ENCODE measurements at places on chromosomes 12 and 14.

GRCh38 chr14:74562515-74563232, 49.4 kb downstream of the LTBP2 start:
- DNase-seq: no peak

- no peak for DNase-seq
These were observed 59.5 kb downstream of the ITPR2 start for GRCh38 chr12:26773313-26774104.

DNA sequence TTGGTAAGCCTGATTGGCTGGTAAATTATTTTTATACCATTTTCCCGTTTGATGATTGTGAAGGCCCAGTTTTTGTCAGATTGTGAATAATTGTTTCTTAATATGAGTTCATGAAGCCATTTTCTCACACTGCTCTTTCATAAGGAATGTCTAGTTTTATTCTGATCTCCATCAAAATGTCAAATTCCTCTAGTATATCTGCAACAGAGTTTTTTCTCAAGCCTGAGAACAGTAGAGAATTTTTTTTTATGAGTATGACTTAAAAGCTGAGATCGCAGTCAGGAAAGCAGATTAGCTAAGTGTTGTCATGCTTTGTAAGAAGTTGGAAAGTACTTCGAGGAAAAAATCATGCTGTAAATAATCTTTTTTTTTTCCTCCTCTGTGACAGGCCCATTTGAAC, 484.9 kb upstream of the ATP2B1 start:
- DNase-seq: no peak

- no peak for DNase-seq
These were observed 9.2 kb downstream of the MLH3 start for GRCh38 chr14:75042035-75042434.

- DNase-seq: no peak
These were observed 209.6 kb upstream of the RTL1 start for GRCh38 chr14:101113108-101113612.

GRCh38 chr12:4780641-4781611, 60.7 kb downstream of the GALNT8 start:
- DNase-seq: no peak

GRCh38 chr14:44135972-44136371, 371.1 kb downstream of the FSCB start:
- DNase-seq: no peak

GRCh38 chr14:103931422-103931821, 3.2 kb downstream of the TDRD9 start:
- no peak for DNase-seq

DNA sequence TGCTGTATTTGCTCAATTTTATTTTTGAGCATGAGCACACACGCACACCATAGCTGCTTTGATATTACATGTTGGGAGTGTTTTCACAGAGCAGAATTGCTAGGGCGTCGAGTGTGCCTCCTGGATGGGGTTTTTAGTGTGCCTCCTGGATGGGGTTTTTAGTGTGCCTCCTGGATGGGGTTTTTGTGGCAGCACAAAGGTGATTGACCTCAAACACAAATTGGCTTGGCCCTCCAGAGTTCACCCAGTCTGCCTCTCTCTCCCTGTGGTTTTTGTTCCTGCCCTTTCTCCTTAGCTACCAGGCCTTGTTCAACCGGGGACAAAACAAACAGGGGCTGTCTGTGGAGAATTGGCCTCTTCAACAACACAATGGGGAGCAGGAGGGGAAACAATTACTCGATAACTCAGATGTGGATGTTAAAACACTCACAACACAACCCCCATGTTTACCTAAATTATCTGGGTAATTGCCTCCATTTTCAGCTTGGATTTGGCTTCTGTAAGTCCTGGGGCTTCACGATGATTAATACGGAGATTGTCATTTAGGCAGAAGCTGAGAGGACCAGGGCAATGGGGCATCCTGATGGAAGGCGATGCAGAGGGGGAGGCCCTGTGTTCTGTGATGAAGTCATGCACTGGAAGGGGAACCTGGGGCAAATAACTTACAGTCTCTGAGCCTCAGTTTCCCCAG, 26.9 kb downstream of the TBX3 start:
- DNase-seq: no peak

DNA sequence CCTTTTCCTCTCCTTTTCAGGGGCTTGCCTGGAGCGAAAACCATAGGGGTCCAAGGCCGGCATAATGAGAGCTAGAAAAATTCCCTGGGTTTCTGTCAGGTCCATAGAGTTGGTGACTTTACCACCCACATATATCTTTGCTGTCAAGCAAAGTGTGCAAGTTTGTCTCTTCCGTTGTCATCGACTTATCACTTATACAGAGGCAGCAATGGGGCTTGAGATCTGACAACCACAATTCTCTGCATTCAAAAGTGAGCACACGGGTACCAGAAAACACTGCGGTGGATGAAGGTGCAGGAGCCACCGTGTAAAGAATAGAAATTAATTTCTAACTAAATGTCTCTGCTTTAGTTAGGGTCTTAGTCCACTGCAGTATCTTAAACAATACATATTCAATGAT, 162.3 kb downstream of the DAD1 start:
- DNase-seq: no peak

DNA sequence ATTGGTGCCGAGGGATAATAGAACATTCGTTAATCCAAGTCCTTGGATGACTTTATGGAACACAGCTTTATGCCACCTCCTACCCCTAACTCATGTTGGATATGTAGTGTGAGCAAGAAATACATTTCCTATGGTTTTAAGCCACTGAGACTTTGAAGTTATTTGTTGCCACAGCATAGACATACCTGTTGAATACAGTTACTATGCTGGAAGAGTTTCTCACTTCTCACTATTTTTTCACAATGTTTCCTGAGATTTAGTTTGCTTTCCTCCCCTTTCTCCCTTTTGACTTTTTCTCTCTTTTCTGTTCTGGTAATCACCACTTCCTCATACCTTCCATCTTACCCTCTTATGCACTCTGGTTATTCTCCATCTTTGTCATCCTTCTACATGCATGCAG, 7.5 kb upstream of the CLEC4E start:
- no peak for DNase-seq

GRCh38 chr12:97061171-97061570, 154.1 kb downstream of the NEDD1 start:
- no peak for DNase-seq

GRCh38 chr14:55124774-55125386, 4.2 kb upstream of the LGALS3 start:
- no peak for DNase-seq

- DNase-seq: no peak
These were observed 226.6 kb upstream of the EGLN3 start for GRCh38 chr14:34177466-34177865.

- DNase-seq: peak; percentile 64
These were observed 67.6 kb upstream of the CDKN3 start for GRCh38 chr14:54329082-54329695.

DNA sequence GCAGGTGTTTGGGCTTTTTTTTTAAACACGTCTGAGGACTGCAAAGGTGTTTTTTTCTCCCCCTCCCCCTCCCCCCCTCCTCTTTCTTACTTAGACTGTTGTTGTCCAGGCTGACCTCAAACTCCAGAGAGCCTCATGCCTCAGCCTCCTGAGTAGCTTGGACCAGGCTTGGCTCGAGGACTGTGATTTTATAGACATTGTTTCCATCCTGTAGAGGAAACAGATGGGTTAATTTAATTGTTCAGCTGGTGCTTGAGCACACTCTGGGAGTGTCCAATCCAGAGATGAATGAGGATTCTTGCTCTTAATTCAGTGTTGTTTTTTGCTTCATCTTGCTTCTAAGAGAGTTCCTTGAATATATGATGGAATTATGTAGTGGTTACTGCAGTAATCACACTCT, 42.1 kb downstream of the RASSF3 start:
- no peak for DNase-seq

DNA sequence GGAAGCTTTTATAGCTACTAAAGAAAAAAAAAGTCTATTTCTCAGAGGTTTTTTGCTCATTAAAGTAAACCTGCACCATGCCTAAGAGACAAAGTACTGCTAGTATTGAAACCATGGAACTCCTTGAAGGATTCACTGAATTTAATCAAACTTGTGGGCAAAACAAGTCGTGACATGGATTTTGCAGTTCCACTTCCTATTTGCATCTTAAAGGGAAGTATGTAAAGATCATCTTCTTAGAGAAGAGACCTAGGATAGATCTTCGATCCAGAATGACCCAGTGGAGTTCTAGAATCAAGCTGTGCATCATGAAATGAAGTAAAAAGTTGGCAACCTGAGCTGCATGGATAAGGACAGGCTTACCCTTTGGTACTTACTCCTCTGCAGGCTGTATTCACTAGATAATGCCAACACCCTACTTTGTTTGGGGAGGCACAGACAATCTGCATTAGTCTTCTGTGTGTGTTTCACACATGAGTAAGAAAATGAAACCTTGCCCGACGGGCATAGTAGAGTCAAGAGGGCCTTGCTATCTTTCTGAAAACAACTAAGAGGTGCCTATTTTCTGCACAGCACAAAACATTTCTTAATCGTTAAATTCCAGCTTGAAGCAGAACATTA, 1.9 kb downstream of the GNG2 start:
- no peak for DNase-seq

- DNase-seq: no peak
These were observed 107.1 kb downstream of the TTC8 start for GRCh38 chr14:88931321-88932110.

DNA sequence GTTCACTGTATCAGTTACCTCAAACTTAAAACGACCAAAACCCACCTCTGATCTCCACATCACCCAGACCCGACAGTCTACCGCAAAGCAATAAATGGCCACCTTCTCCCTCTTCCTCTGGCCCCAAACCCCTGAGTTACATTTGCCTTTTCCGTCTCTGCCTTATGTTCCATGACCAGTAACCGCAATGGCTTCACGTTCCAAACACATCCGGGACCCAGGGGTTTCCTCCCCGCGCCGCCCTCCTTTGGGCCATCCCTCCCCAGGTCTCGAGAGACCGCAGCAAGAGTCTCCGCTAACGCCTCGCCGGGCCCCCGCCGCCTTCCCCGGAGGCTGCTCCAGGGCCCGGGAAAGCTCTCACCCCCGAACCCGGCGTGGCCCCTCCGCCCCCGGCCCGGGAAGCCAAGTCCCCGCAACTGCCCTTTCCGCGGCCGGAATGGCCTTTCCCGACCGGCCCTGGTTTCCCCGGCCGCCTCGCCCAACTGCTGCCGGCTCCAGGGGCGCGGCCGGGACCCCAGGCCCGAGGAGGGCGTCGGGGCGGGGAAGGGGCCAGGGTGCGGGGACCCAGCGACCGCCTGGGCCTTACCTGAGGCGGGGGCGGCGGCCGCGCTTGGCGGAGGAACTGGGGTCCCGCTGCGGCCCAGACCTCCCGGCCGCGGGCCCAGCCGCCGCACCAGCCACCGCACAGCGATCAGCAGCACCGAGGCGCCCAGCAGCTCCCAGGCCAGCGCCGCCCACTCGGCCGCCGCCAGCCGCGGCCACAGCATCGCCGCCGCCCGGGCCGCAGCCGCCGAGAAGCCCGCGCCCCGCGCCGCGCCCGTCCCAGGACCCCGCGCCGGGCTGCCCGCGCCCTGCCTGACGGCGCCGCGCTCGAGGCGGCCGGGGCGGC, at the start of gene ANKLE2:
TSS of gene ANKLE2 (minus strand) at position 801 of the 889 bp plus-strand sequence. CDS start at position 767, 34 bp downstream.
- peak; percentile 85 for DNase-seq

DNA sequence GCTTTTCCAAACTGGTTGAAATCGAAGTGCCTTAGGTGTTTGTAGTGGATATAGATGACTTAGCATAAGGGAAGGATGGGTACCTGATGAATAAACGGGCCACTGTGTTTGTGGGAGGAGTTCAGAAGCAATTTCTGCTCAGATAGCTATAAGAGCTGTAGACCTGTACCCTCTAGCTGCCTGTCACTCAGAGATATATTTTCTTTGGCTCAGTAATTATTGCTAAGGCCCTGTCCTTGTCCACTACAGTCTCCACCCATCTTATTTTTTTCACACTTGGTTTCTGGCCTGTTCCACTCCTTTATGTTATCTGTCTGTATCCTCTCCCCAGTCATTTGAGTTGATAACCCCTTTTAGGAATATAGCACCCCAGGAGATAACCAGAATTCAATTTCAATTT, 74.8 kb upstream of the RMST start:
- no peak for DNase-seq

DNA sequence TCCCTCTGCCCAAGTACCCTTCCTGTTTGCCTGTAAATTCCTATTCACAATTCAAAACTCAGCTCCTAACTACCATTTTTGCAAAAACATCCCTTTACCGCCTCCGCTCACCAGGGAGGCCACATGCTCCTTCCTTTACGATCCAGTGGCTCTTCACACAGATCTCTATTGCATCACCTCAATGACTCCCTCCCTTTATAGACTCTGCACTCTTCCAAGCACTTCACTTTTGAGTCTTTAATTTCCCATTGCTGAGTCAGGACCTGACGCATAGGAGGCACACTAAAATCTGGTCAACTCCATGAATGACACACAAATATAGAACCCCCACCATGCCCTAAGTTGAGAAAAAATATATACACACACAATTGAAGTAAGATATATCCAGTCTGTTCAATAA, 45.9 kb downstream of the PPP1R13B start:
- DNase-seq: peak; percentile 53

DNA sequence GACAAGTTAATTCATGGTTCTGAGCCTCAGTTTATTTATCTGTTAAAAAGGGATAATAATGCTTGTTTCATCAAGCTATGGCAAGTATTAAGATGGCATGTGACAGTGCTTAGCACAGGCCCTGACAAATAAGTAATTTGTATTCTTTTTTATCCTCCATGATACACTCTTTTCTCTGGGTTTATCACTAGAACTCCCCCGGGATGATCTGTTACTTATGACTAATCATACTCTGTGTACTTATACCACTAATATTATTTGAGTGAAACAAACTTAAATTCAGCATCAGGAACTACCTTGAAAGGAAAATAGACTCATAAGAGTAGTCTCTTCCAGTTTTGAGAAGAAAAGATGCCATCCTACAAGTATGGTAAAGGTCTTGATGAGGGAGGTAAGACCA, 283.8 kb downstream of the PAWR start:
- DNase-seq: peak; percentile 49

DNA sequence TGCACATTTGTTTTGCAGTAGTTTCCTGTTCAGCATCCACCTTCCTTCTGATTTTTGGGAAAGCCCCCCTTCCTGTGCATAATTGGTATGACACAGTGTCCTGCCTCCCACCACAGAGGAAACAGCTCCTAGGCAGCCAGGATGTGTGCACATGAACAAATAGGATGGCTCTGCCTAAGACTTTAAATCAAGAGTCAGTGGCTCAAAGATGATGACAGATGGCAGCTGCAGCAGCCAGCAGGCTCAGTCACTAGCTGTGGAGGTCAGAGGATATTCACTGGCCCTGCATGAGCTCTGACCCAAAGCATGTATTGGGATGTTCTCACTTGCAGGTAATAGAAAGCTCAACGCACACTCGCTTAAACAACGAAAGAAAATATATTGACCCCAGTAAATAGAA, 90.3 kb downstream of the KCNK10 start:
- no peak for DNase-seq

DNA sequence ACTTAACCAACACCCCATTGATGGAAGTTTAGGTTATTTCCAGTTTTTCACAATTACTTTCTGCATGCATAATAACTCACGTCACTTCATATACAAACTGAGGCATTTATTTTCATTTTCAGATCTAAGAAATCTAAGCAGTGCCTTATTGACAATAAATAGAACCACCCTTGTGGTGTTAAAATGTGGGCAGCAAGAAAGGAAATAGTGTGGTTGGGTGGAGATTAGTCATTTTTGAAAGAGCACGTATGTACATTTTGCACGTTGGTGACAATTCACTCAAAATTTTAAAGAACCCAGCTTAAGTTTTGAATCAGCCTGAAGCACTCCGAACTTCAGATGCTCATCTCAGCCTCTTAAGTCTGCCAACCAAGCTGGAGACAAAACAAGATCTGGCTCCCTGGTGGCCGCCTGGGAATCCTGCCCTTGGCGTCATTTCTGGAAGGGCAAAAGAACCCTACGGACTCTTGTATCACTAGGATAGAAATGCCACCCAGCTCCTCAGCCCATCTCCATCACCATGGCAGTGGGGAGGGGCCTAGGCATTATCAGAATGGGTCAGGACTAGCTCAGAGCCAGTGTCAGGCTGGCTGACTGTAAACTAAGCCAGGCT, 89.5 kb upstream of the BCL2L14 start:
- DNase-seq: peak; percentile 81
